GM13976 (cell line): ENCODE measurements at places on chromosomes 12 and 14.
A peak's percentile ranks its signal among the peaks of the same experiment; 100 is the strongest.

DNA sequence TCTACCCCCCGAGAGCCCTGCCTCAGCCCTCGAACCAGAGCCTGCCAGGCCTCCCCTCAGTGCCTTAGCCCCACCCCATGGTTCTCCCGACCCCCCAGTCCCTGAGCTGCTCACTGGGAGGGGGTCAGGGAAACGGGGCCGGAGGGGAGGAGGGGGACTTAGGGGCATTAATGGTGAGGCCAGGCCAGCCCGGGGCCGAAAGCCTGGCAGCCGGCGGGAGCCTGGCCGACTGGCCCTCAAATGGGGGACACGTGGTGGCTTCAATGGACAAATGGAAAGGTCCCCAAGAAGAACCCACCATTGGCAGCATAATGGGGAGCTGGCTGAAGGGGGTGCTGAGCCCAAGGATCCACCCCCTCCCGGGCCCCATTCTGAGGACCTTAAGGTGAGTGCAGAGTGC, 5.6 kb downstream of the MBD6 start:
- DNase-seq: no peak

DNA sequence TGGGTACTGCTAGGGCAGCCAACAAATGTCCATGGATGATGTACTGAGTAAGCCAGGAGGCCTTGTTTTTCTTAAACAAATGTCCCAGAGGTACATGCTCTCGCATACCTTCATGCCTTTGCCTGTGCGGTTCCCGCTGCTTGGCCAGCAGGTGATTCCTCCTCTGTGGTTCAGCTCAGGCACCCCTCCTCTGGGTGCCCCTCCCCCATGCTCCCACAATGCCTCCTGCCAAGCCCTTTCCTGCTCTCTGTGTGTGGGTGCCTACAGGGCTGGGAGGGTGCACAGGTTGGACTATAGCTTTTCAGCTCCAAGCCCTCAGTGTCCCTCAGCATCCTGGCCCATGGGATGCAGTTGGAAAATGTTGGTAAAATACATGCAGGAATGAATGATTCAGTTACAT, 23.5 kb downstream of the ASB2 start:
- no peak for DNase-seq

DNA sequence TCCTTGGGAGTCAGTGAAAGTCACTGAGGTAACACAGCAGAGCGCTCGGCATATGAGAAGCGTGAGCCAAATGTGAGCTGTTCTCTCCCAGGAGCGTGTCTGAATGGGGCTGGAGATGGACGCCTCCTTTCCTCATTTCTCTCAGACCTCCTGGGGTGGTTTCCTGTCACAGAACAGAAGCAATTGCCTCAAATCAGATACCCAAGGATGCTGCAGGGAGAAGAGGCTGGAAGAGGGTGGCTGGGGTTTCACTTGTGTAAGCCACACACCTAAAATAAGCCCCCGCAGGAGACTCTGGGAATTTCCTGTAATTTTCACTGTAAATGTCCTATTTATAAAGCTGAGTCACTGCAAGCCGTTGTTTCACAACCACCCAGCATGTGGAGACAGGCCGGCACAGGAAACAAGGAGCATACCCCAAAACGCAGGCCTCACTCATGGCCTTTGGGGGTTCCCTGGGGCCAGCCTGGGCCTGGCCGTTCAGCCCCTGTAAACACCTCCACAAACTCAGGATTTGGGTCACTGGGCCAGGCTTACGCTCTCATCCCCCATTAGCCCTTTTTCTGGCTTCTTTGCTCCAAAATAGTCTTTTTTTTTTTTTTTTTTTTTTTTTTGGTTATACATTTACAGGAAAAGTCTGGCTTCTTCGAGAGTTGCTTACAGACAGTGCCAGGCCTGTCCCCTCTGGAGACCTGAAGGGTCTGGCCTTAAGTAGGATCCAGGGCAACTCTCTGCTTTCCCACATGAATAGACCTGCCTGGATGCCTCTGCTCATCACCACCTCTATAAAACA, 55.3 kb downstream of the VCPKMT start:
- peak; percentile 62 for DNase-seq

DNA sequence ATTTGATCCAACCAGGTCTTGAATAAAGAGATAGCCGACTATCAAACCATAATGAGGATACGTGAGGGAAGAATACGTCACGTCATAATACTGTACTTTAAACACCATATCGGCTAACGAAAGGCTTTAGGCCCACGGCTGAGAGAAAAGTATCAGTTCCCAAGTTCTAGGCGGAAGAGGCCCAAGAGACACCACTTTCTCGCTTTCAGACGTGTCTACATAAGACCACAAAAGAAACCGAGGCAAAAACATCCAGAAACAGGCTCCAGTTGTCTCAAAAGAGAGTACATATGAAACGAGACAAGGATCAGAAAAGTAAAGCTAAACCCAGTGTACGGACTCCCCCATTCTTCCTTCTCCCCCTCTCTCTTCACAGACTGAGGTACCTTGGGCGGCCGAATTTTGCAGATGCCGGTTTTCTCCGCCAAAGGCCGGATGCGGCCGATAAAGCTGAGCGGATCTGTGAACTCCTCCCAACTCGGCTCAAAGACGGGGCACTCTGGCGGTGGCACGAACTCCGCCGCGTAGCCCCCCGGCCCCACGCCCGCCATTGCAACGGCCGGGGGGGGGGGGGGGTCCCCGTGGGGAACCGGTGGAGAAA, 479 bp downstream of the KDM5A start:
- DNase-seq: peak; percentile 49

DNA sequence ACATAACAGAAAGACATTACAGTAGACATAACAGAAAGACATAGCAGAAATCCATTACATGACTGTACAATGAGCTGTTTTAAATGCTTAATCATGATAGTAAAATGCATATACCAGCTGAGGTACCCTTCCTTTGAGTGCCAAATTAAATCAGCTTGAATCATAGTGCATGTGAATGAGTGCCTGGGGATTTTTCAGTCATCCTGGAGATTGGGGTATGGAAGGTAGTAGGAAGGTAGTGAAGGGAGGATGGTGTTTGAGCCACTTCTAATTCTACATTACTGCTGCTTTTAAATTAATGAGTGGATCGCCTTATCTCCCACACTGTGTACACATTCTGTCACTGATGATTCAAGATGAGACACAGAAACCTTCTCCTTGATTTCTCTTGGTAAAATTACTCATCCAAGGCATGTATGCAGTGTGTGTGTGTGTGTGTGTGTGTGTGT, 534.2 kb downstream of the LRFN5 start:
- DNase-seq: no peak

DNA sequence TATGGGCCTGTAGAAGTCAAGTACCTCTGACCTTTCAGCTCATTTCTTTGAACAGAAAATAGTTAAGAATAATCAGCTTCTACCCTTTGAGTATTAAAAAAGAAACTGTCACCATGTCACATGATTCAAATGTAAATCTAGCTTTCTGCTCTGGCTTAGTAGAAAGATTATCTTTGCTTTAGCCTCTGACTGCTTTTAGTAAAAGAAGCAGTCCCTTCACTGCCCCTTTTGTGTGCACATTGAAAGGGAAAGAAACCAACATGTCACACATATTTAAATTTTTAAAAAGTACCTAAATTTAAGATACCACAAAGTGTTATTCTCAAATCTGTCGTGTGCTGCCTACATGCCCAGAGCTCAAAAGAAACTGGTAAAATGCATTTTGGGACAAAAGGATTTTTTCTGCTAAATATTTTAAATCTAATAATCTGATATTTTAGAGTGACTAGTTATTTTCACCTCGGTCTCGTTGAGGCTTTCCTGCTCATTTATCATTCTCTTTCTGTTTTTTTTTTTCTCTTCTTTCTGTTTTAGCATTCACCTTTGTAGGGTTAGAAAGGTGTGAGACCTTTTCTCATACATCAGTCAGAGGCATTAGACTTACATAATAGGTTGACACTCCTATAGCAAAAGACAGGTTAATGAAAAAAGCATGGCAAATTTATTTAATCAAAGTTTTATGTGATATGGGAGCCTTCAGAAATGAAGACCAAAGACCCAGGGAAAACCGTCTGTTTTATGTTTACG, 41.3 kb downstream of the SLC16A7 start:
- DNase-seq: no peak

GRCh38 chr14:25009891-25010290, 40.1 kb downstream of the STXBP6 start:
- no peak for DNase-seq

DNA sequence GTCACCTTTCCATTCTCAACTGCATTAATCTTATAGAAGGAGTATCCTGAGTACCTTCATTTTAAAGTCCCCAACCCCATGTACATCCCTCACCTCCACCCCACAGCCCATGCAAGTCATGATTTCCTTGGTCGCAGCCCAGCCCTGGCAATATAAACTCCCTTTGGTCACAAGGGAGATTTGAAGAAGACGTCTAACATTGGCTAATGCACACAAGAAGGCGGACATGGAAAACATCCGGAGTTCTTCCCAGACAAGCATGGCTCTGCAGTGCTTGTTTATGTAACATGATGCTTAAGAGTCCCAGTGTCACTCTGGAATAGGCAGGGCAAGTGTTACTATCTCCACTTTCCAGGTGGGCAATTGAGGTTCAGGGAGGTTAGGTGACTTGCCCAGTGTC, 277.6 kb downstream of the DPF3 start:
- no peak for DNase-seq

GRCh38 chr14:95993768-95994592, 45.2 kb upstream of the C14orf132 start:
- DNase-seq: peak; percentile 41

DNA sequence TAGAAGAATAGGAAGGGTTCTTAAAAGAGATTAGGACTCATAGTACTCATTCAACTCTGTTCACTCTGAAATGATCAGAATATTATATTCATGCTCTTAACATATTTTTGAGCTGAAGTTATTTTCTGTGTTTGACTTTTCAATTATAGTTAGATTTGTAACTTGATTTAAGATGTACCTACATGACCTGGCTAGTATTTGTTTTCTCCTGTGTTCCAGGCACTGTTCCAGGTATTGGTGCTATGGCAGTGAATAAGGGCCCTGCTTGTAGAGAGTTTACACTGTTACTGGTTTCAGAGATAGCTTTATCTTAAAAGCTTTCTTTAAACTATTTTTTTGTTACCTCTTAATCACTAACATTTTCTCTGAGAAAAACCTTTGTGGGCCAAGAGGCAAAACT, 19.1 kb upstream of the SLC17A8 start:
- no peak for DNase-seq

DNA sequence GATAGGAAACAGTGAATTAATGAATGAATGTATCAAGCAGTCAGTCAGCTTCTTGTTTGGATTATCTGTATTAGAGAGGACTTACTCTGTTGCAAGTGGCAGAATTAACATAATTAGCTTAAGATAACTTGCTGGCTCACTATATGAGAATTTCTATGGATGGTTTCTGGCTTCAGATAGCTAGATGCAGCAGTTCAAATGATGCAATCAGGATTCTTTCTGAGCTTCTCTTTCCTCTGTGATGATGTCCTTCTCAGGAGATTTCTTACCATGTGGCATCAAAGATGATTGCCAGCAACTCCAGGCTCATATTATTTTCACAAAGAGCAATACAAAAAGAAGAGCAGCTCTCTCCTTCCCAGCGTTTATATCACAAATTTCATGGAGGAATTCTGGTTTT, 30.7 kb downstream of the FRMD6 start:
- DNase-seq: no peak
